NCI-H187 treated with DMSO at 0.1 percent for 48 hours (cell line): ENCODE measurements at places on chromosomes 5 and 9.

DNA sequence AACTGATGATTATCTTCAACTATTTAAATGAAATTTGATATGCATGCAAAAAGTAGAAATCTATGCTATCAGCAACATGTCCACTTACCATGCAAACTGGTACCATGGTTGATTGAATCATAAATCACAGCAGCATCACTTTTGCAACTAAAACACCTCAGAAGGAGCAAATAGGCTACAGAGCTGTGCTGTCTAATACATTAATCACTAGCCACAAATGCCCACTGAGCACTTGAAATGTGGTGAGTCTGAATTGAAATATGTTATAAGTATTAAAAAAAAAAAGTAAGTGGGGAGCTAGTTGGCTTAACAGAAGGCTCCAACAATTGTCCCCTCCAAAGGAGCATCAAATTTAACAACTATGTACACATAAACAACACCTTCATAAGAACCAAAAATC, 112.5 kb downstream of the FAM114A2 start:
- DNase-seq, result no peak

DNA sequence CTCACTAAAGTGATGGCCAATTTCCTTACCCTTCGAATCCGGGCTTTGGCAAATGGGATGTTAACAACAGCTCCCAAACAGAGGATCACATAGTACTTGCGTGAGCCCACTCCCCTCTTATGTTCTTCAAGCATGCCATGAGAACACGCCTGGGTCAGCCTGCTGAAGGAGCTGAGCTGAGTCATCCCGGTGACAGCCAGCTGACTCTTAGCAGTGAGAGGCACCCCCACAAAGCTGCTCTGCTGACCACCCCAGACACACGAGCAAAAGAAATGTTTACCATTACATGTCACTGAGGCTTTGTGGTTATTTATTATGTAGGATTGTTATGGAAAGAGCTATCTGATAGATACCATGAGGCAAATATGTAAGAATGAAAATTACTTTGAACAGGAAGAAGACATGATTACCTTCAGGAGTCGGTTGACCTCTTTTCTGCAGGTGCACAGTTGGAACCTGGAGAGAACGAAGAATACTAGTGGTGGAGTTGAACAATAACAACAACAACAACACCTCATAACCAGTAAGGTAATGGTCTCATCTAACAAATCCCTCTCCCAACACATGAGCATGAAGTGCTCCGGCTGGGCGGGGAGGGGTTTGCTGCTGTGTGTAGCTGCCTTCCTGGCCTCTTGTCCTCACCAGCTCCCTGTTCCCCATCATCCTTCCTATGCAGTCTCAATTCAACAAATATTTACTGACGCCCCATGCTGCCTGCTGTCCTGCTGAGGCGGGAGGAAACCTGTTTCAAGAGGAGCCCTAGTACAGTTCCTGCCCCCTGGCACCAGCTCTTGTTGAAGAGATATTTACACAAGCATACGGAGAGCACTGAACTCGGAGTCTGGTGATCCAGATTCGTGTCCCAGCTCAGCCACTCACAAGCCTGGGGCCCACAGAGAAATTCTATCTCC, 69.4 kb upstream of the LHFPL2 start:
- no peak for DNase-seq

GRCh38 chr5:175746851-175747250, 89.0 kb downstream of the HRH2 start:
- DNase-seq, result no peak

DNA sequence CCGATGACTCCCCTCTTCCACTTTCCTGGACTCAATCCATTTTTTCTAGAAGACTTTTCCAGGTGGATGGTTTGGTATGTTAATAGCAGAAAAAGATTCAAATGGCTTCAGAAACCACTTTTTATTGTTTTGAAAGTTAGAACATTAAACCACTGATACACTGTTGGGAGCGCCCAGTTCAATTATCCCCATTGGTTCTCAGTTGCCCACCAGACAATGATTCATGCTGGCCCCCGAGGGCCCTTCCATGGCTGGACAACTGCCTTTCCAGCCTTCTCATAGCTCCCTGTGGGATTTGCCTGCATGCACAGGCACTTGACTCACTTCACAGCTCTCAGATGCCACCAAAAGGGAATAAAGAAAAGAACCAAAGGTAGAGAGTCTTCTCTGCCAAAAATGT, 21.3 kb upstream of the ANKRD34B start:
- DNase-seq, result no peak

DNA sequence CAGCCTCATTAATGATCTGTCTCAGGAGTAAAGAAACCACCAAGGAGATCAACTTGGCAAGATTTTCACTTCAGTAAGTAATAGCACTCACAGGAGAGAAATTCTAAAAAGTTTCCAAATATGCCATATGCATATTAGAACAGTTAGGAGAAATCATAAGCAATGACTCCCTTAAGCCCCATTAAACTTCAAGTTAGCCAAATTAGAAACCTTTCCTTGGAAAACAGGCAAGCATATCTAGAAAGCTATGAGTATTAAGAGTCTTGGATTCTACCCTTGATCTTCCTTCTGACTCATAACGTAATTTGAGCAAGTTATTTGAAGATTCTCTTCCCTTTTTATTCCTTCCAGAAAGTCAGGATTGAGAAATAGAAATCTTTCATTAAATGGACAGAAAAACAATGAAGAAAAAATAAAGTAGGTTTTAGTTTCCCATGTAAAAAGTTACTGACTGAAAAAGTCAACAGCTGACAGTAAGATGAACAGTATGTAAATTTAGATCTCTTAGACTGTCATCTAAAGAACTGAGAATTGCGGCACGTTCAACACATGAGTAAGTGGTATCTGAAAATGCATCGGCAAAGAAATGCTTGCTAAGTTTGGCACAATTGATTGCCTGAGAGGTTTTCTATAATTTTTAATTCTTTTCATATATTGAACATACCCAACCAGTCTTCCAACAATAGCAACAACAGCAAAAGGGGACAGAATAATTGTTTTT, 565.7 kb upstream of the FTMT start:
- DNase-seq, result no peak

GRCh38 chr5:55344392-55344992, 36.7 kb downstream of the MTREX start:
- no peak for DNase-seq

DNA sequence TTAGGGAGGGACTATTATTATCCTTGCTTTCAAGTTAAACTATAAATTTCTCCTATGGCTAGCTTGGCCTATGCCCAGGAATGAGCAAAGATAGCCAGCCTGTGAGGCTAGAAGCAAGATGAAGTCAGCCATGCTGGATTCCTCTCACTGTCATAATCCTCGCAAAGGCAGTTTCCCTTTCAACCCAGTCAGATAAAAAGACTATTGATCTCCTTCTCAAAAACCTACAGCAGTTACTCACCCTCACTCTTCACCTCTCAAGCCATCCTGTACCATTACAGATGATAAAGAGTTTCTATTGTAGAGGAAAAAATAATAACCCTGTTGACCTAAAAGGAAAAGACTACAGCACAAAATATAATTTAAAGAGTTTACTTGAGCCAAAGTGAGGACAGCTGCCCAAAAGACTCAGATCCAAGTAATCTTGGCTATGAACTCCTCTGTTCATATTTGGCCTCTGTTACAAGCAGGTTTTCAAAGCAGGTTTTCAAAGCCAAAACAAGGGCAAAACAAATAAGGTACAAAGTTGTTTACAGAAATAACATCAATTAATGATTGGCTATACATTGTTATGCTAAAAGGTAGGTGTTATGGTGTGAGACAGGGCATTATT, 41.7 kb downstream of the KCNV2 start:
- DNase-seq, result no peak

- no peak for DNase-seq
Measured at GRCh38 chr9:11722957-11723356, 970.2 kb upstream of the TYRP1 start.

- no peak for DNase-seq
Measured at GRCh38 chr5:86617309-86617755, 409 bp upstream of the COX7C start.
